Effector memory CD8-positive, alpha-beta T cell (primary cell): ENCODE measurements at places on chromosomes 16 and 17.

GRCh38 chr16:56977216-56977615 lies 12.1 kb upstream of the NLRC5 start:
- no peak for DNase-seq

DNA sequence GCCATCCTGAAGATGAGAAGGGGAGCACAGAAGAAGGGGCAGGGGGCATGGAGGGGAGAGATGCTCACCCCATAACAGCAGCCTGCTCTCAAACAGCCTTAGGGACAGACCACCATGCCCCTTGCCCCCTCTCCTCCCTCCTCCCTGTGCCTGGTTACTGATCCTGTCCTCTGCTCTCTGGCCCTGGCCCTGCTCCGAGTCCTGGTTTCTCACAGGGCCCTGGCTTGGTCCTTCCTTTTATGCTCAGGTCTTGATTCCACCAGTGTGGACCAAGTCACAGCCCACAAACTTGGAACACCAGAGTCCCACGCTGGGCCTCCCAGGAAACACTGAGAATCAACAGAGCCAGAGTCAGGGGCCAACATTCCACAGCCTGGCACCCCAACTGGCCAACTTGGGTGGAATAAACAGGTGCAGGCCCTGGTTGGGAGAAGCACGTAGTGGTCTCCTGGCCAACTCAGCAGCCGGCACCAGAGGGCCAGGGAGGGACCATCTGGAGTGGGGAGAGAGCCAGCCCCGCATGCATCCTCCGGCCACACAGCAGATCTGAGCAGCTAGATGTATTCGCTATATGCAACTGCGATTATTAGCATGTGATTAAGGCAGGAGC lies 44.9 kb upstream of the CDC42EP4 start:
- DNase-seq: no peak

DNA sequence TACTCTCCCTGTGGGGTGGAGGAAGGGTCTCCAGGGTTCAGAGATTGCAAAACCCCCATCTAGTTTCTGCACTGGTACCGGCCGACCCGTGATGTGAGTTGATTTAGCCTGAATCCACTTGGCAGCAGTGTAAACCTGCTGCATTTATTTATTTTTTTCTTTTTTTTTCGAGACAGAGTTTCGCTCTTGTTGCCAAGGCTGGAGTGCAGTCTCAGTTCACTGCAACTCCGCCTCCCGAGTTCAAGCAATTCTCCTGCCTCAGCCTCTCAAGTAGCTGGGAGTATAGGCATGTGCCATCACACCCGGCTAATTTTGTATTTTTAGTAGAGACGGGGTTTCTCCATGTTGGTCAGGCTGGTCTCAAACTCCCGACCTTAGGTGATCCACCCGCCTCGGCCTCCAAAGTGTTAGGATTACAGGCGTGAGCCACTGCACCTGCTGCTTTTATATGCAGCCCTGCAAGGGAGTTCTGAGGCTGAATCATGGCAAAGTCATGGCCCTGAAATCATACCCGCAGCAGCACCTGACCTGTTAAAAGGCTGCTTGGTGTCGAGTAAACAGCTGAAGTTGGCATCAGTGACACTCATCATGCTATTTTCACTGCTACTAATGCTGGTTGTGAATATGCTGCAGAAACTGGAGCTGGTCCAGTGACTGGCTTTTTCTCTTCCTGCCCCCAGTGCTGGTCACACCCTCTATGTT lies 21.4 kb downstream of the DEXI start:
- DNase-seq: no peak

- DNase-seq: no peak
Measured at GRCh38 chr17:3866276-3866675, 20.2 kb upstream of the NCBP3 start.

GRCh38 chr16:84608282-84608681 lies 9.6 kb downstream of the COTL1 start:
- DNase-seq: no peak

GRCh38 chr16:87740441-87740840 lies 25.3 kb downstream of the KLHDC4 start:
- no peak for DNase-seq

DNA sequence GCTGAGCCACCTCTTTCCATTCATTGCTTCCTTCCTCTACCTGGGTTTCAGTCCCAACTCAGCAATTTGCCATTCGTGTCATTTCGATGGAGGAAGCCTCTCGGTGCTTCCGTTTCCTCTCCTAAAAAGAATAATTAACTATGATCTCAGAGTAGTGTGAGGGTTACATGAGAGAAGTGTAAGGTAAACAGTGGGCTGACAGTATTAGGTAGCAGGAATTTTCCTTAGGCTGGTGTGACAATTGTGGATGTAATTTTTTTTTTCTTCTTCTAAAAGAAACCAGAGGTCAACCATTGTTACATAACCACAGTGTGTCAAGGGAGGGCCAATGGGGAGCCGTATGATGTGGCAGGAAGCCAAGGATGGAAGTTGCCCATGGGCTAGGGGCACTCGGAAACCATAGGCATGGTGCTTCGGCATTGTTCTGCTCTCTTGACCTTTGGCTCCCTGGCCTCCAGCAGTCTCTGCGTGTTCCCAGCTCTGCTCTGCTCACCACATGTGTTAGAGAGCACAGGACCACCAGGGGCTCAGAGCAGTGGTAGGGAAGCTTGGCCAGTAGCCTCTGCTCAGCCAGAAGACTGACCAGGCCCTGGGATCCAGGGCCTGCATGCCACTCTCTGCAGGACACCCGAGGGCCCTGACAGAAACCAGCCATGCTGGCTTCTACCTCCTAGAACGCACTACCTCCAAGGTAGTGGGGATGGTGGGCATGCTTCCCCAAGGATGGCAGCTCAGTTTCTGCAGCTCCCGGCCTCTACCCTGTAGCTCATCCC lies 2.0 kb upstream of the TOP2A start:
- no peak for DNase-seq

DNA sequence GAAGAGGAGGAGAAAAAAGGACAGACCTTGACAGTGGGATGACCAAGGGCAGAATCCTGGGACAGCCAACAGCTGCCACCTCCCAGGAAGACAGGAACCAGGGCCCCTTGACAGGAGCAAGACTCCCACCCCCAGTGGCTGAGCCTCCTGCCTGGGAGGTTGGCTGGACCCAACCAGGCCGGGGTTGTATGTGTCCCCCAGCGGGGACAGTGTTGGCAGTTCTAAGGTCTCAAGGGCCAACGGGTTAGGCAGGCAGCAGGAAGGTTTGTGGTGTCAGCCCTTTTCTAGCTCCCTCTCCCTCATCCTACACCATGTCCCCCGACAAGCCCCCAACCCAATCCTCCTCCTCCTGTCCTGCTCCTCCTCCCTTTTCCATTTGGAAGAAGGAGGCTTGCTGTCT lies 126.2 kb downstream of the MRM1 start:
- DNase-seq: no peak

DNA sequence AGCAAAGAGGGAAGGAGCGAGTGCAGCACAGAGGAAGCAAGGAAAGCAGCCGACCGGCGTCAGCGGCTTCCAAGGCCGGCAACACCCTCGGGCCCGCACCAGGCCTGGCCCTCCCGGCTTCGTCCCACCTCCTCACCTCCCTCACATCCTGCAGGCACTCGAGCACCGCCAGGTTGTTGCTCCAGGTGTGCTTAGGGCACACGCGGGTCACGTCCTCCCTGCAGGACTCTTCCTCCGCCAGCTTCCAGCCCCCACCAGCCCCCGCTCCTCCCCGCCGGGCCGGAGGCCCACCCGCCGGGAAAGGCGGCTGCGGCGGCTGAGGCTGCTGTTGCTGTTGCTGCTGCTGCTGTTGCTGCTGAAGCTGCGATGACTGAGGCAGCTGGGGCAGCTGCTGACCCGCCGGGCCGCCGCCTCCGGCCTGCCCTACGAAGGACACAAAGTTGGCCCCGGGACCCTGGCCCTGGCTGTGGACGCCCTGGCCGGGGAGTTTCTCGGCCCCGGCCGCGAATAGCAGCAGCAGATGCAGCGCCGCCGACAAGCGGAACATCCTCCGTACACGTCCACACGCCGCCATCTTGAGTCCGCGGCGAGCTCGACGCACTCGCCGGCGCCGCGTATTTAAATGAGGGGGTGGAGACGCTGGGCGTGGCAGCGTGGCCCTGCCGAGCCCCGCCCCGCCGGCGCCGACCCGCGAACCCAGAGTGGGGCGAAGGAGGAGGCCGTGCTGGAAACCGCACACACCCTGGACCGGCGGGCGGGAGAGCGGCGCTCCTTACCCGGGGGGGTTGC lies at the start of gene GLG1:
TSS of gene GLG1 (minus strand) at position 594 of the 789 bp plus-strand sequence. CDS start at position 574, 20 bp downstream.
- peak; percentile 88 for DNase-seq

- peak; percentile 9 for DNase-seq
Measured at GRCh38 chr17:35804658-35805192, 4.6 kb upstream of the TAF15 start.

- DNase-seq: no peak
Measured at GRCh38 chr16:29996766-29997250, 767 bp downstream of the INO80E start.
